Right lobe of liver (tissue), 6 donors: ENCODE measurements at places on chromosomes 5 and 9. TPM values are rescaled to one million over a fixed set of nuclear protein-coding genes. Genes with fewer than 3 reads are reported as not detected.

GRCh38 chr5:153546566-153546965 is 56.1 kb downstream of the GRIA1 start:
- no peaks in the 10 kb centered on the region for H3K27me3 ChIP-seq
- no peak overlapping the region for H3K4me3 ChIP-seq
- no peaks in the 10 kb centered on the region for H3K36me3 ChIP-seq
- no peak for DNase-seq
- no peaks in the 10 kb centered on the region for H3K4me1 ChIP-seq

GRCh38 chr5:73266176-73266738 is 93.3 kb downstream of the TMEM174 start:
- H3K36me3 ChIP-seq: no peaks in the 10 kb centered on the region
- DNase-seq: no peak
- no peak overlapping the region for H3K27ac ChIP-seq
- no peak overlapping the region for H3K4me3 ChIP-seq
- no peaks in the 10 kb centered on the region for H3K27me3 ChIP-seq
- H3K4me1 ChIP-seq: no peaks in the 10 kb centered on the region

DNA sequence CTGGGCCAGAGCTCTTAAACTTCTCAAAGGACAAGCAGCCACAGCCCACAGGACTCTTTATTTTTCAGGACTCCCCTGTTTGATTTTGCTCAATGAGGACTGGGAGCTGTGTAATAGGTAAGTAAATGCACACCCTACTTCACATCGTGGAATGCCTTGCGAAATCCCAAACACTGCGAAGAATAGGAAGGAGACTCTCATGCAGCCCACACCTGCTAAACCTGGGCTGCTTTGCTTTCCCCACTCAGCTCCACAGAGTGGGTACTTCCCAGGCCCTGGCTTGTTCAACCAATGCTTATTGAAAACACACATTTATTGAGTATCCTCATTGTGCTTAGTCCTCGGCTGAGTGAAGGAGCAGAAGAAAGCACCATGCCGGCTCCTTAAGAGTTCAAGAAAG is 103.3 kb upstream of the FSTL4 start:
- H3K4me3 ChIP-seq: no peak overlapping the region
- DNase-seq: no peak
- no peak overlapping the region for H3K27ac ChIP-seq
- no peaks in the 10 kb centered on the region for H3K27me3 ChIP-seq
- no peaks in the 10 kb centered on the region for H3K4me1 ChIP-seq
- no peaks in the 10 kb centered on the region for H3K36me3 ChIP-seq

DNA sequence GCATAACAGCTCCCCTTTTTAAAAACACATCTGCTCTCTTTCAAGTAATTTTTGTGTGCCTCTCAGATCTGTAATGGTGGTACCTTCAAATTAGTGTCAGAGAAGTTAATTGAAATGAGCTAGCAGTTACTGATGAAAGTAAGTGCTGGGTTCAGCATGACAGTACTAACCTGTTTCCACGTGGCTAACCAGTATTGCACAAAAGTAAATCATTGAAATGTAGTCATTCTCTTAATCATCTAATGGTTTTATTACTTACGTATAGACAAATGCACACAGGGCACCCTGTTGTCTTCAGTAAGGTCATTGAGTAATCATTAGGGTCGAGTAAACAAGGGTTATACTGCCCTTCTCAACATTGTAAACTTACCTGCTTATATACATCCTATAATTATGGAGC is 157.8 kb upstream of the PRR16 start:
- H3K36me3 ChIP-seq: no peaks in the 10 kb centered on the region
- no peaks in the 10 kb centered on the region for H3K4me1 ChIP-seq
- no peak overlapping the region for H3K4me3 ChIP-seq
- H3K27me3 ChIP-seq: no peaks in the 10 kb centered on the region
- no peak for DNase-seq
- no peak overlapping the region for H3K27ac ChIP-seq

- DNase-seq: no peak
- no peak overlapping the region for H3K27ac ChIP-seq
- H3K36me3 ChIP-seq: no peaks in the 10 kb centered on the region
- H3K27me3 ChIP-seq: no peaks in the 10 kb centered on the region
Measured at GRCh38 chr5:77155179-77155785, 55.2 kb upstream of the PDE8B start.

GRCh38 chr5:16364910-16365309 is 100.7 kb downstream of the ZNF622 start:
- no peaks in the 10 kb centered on the region for H3K27me3 ChIP-seq
- no peaks in the 10 kb centered on the region for H3K36me3 ChIP-seq
- H3K4me1 ChIP-seq: no peaks in the 10 kb centered on the region
- H3K27ac ChIP-seq: no peak overlapping the region
- no peak for DNase-seq

GRCh38 chr9:136947028-136947891 is 2.2 kb downstream of the C8G start:
- no peaks in the 10 kb centered on the region for H3K27me3 ChIP-seq
- peak overlapping the region; percentile 58 for H3K4me3 ChIP-seq
- DNase-seq: peak; percentile 79
- no peaks in the 10 kb centered on the region for H3K4me1 ChIP-seq
- H3K36me3 ChIP-seq: peaks cover 3% of the 10 kb centered on the region

DNA sequence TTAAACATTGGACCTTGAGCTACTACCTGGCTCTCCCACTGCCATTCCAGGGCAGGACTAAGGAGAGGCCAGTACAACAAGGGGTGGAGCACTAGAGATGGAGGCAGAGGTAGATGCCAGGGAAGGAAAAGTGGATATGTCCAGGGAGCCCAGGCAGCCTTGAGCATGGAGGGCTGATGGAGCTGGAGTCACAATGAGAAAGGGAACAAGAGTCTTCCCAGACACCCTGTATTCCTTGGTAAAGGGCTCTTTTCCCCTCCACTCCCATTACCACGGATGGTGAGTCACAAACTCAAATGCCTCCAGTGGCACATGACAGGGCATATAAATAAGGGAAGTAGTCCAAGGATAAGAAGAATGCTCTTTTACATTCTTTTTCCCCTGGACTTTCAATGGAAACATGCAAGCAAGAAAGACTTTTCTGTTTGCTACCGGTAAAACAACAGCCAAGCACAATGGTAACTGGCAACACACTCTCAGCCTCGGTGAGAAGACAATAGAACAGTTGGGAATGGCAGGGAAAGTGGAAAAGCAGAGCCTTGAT is 16.7 kb downstream of the ERAP1 start:
- H3K36me3 ChIP-seq: peaks cover 8% of the 10 kb centered on the region
- DNase-seq: no peak
- no peak overlapping the region for H3K27ac ChIP-seq
- H3K4me1 ChIP-seq: no peaks in the 10 kb centered on the region

DNA sequence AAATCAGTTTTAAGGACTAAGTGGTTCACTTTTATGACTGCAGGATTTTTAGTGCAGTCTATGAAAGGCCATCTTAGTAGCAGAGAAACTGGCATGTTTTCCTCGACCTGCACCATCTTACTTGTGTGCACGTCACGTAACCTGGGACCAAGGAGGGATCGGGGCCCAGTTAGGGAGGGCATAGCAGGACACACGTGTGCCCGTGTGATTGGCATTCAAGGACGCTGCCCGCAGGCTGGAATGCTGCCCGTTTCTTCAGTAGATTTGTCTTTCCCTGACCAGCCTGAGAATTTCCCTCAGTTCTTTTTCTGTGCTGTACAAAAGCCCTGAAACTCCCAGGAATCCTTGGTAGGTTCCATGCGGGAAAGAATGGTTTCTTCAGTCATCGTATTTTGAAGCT is 196.3 kb downstream of the TRIO start:
- no peak for DNase-seq
- no peak overlapping the region for H3K27ac ChIP-seq
- no peak overlapping the region for H3K4me3 ChIP-seq
- H3K27me3 ChIP-seq: no peaks in the 10 kb centered on the region
- H3K36me3 ChIP-seq: peaks cover 7% of the 10 kb centered on the region

Gene PANK3
- 42.2 TPM for total RNA-seq

Gene TNFSF15
- 0.05 TPM for total RNA-seq

Gene KIF12
- 11.6 TPM for total RNA-seq

Gene PCDHB5
- total RNA-seq: 0.42 TPM

Gene CCL27
- total RNA-seq: not detected

Gene PPP3R2
- not detected for total RNA-seq

Gene SLC25A2
- total RNA-seq: 0.31 TPM

Gene PCDHGA12
- 1.6 TPM for total RNA-seq
